ENCODE measurements at places on chromosomes 2 and 18.

- DNase-seq: no peak
Observed at GRCh38 chr2:8332646-8333045, 349.2 kb upstream of the ID2 start.

GRCh38 chr2:23649303-23649702 is 264.3 kb downstream of the KLHL29 start:
- no peak for DNase-seq

DNA sequence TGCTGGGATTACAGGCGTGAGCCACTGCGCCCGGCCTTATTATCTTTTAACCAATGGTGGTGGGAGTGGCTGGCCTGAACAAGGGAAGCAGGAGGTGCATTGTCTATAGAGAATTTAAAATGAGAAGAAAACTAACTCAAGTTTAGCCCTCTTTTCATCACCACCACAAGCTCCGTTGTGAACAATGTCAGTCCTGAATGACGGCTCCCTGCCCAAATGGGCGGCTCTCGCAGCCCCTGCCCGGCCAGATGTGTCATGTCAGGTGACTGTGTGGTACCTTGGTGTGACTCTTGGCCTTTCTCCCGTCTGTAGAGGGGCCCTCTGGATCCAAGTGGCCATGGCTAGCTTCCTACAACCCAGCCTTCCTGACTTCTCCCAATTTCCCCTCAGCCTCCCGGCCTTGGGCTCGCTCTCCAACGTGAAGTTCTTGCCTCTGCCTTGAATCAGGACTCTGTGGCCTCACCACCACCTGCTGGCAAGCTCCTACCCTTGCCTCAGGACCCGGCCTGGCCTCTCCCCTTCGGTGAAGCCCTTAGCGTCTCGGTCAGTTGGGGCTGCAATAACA is 67.6 kb downstream of the LONRF2 start:
- no peak for DNase-seq

- no peak for DNase-seq
Observed at GRCh38 chr2:97951155-97951680, 44.5 kb downstream of the TMEM131 start.

GRCh38 chr2:4151521-4151920 is 448.1 kb downstream of the DCDC2C start:
- no peak for DNase-seq

DNA sequence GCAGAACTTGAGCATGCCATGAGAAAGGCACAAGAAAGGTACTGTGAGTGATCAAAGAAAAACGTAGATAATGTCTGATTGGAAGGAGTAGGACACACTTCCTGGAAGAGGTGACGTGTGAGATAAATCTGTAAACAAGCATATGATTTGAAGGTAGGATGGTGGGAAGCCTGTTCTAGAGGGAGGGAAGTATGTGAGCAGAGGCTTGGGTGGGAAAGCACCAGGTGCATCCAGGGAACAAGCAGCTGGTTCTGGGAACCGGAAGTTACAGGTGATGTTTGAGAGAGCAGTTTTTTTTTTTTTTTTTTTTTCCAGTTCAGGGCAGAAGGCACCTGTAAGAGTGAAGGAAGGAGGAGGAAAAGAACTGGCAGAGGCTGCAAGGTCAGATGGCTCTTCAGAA is 116.6 kb upstream of the EFEMP1 start:
- DNase-seq: no peak

GRCh38 chr2:61597300-61598289 is 59.4 kb upstream of the XPO1 start:
- no peak for DNase-seq

GRCh38 chr18:52657043-52657805 is 317.2 kb downstream of the DCC start:
- no peak for DNase-seq

- peak; percentile 33 for DNase-seq
Observed at GRCh38 chr2:217360781-217361482, 501.1 kb upstream of the TNP1 start.

DNA sequence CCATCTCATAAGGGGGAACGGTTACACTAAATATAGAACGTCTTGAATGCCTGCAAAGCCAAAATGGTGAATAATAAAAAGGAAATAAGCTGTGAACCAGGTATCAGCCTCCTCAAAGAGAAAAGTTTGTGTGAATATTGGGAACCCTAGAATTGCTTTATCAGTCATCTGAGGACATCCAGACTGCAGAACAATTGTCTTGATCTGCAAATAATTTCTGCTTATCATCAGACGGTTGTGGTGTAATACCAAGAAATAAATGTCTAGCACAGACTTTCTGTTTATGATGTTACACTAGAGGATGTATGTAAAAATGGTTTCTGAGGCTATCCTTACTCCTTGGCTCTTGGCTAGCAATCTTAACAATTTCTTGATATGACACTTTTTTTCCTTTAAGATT is 53.5 kb upstream of the SLC25A52 start:
- no peak for DNase-seq

GRCh38 chr2:109437325-109438090 is 176.3 kb downstream of the SEPTIN10 start:
- DNase-seq: peak; percentile 96

- no peak for DNase-seq
Observed at GRCh38 chr2:16522031-16522831, 143.4 kb downstream of the CYRIA start.
